ENCODE measurements at places on chromosomes 2 and 18.

- no peak for DNase-seq
These were observed 834.4 kb upstream of the NRXN1 start for GRCh38 chr2:51866361-51866760.

DNA sequence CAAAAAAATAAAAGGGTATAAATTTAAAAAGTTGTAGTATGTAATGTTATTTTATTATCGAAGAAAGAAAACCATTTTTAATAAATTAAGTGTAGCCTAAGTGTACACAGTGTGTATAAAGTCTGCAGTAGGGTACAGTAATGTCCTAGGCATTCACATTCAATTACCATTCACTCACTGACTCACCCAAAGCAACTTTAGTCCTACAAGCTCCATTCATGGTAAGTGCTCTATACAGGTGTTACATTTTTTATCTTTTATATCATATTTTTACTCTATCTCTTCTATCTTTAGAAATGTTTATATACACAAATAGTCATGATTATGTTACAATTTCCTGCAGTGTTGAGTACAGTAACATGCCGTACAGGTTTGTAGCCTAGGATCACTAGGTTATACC lies 59.5 kb downstream of the RABL2A start:
- DNase-seq: no peak

DNA sequence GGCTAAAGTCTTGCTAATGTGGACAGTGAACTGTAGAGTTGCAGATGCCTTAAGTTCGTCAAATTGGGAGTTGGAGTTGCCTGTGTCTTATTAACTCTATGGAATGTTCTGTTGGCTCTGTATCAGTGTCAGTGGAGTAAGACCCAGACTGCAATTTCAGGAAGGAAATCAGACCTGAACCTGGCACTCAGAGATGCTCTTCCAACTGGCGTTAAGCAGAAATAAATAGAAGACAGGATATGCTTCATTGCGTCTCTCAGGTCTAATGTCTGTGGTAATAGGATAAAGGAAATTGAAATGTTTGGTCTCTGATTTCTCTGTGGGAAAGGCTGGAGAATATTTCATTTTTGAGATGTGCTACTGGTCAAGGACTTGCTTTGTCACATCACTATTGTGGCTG lies 846.7 kb upstream of the ID2 start:
- DNase-seq: no peak

DNA sequence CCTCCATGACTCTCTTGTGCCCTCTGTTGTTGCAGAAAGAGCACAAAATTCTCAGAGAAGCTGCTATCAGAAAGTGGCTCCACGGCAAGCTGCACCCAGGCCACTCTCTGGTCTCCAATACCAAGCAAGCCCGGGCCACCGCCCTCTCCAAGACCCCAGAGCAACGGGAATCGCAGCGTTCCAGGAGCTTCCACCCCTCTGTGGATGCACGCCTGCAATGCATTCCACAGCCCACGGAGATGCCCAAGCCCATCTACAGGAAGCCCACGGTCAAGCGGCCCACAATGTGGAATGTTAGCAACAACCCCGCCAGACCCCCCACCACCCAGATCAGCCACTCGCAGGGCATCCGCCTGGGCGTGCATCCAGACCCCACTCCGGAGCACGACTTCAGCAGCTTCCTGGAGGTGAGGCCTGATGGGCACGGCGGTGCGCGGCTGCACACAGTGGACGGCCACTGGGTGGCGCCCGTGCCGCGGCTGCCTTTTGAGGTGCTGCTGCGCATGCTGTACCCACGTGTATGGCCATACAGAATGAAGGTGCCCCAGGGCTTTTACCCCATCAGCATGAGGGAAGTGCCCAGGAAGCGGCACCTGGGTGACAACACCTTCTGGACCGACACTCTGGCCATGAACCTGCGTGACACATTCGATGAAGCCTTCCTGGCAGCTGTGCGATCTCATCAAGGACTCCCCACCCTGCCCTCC lies 6.3 kb downstream of the ANKRD53 start:
- peak; percentile 76 for DNase-seq

GRCh38 chr2:111139637-111140317 lies 19.1 kb downstream of the BCL2L11 start:
- no peak for DNase-seq

- no peak for DNase-seq
These were observed 226.9 kb downstream of the TMEM163 start for GRCh38 chr2:134491771-134492441.

DNA sequence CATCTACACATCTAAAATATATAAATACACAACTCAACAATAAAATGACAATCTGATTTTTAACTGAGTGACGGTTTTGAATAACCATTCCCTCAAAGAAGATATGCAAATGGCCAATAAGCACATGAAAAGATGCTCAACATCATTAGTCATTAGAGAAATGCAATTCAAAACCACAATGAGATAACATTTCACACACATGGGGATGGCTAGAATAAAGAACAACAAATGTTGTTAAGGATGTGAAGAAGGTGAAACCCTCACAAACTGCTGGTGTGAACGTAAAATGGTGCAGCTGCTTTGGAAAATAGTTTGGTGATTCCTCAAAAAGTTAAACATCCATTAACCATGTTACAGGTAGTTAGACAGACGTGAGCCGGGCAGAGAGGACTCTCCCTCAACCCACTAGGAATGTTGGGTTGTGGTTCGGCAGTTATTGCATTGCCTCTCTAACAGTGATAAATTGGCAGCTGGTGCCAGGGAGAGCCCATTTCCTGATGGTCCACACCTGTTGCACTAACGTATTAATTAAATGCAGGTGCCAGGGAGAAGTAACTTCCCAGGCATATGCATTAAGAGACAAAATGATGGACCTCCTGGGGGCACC lies 22.3 kb upstream of the DUSP2 start:
- DNase-seq: no peak

- DNase-seq: no peak
These were observed 46.1 kb downstream of the TPGS2 start for GRCh38 chr18:36782710-36783109.

DNA sequence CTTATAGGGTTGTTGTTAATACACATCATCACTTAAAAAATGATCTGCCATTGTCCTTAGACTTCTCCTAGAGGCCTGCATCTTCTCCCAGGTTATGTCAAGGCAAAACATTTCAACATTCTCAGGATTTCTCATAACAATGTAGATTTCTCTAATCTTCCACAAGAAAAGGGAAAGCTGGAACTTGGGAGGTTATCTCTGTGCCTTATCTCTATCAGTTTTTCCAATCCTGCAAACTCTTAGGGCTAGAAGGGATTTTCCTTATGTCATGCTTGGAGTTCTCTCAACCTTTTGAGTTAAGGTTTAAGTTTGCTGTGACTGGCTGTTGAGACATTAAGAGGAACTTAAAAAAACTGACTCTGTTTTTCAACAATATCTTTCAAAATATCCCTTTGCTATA lies 300.6 kb upstream of the TFPI start:
- DNase-seq: no peak

DNA sequence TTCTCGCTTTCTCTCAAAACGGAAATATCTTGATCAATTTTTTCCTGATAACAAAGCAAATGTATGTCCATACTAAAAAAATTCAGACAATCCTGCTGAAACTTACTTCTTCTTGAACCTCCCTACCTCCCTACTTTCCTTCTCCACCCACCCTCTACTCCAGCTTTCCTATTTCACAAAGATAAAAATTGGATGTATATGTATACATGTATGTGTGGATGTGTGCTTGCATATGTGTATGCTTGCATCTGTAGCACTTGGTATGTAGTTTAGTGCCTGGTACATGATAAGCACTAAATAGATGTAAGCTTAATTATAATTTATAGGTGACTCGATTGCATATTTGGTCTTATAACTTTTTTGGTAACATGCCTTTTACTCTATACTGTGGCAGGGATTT lies 167.5 kb upstream of the ITGA4 start:
- DNase-seq: no peak

GRCh38 chr2:75751824-75752468 lies 41.2 kb upstream of the GCFC2 start:
- DNase-seq: no peak

DNA sequence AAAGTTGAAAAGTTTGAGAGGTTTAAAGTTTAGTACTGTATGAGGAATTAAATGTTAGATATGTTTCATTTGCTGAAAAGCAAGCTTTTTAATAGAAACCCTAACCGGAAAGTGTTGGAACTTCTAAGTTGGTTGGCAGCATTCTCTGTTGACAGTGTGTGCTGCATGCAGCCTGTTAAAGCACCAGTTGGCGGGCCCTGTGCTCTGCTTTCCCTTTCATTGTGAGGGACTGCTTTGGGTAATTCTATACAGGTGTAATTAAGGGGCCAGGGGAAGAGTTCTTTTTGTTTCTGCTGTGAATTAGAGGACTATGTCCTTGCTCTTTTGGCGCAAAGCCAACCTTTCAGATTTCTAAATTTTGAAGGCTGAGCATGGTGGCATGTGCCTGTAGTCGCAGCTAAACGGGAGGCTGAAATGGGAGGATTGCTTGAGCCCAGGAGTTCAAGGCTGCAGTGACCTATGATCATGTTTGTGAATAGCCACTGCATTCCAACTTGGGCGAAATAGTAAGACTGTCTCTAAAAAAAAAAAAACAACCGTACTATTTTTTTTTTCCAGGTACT lies 20.1 kb downstream of the PLEKHB2 start:
- no peak for DNase-seq
